ENCODE measurements at places on chromosomes 5 and 9.
A peak's percentile ranks its signal among the peaks of the same experiment; 100 is the strongest.

- DNase-seq, result no peak
Observed at GRCh38 chr5:112696786-112697185, 40.9 kb upstream of the APC start.

GRCh38 chr9:1683951-1684350, 331.2 kb upstream of the SMARCA2 start:
- DNase-seq, result no peak

DNA sequence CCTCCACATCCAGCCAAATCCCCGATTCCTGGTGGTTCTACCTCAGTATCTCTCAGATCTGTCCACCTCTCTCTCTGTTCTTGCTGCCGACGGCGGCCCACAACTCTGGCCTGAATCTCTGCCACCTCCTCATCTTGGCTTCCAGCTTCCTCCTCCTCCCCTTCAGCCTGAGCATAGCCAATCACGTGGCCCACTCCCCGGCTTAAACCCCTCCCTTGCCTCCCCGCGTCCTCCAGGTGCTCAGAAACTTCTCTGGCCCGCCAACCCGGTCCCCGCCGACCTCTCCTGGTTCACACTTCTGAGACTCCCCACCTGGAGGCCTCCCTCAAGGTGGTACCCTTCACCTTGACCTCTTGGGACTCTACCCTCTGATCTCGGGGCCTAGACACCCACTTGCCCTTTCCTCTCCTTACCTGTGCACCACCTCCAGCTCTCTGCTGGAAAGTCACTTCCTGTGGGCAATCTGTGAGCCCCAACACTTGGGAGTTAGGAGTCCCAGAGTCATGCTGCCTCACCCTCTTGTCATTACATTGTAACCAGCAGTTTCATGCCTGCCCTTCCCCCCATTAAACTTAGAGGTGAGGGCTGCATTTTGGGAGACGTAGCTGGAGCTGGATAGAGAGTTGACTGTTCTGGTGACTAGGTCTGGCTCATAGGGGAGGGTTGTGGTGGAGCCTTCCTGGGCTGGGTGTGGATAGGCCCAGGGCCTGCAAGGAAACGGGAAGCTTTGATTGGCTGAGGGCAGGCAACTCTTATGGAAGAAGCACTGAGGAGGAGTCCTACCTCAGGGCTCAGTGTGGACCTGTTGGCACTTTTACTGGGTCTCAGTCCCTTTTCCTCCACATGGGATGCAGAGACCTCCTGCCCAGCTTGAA, 4.5 kb upstream of the SET start:
- DNase-seq, result peak; percentile 87

DNA sequence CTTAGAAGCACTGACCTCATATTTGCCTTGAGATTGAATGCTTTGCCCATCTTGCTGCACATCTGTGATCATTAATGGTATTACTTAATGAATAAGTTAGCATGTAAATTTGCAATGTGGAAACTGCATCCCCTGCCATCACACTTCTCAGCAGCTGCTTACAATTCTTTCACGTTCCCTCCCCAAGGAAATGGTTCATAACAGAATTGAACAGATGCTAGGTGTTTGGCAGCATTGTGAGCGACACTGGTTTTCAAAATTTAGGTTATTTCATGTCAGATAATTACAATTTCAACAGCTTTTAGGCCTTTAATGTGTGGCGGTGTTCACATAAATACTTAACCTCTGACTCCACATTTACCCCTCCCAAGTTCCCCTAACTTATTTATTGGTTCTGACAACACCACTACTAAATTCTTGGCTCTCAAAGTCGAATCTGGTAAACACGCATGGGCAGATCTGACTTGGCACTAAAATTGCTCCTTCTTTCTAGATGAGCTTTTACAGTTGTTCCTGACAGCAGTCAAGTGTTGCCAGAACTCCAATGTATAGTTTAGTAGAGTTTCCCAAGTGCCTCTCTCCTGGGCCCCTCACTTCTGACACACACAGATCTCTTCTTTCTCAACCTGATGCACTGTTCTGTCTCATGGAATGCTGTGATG, 46.8 kb downstream of the SLC1A3 start:
- no peak for DNase-seq

- DNase-seq, result no peak
Observed at GRCh38 chr5:128154943-128155342, 71.4 kb downstream of the SLC12A2 start.

DNA sequence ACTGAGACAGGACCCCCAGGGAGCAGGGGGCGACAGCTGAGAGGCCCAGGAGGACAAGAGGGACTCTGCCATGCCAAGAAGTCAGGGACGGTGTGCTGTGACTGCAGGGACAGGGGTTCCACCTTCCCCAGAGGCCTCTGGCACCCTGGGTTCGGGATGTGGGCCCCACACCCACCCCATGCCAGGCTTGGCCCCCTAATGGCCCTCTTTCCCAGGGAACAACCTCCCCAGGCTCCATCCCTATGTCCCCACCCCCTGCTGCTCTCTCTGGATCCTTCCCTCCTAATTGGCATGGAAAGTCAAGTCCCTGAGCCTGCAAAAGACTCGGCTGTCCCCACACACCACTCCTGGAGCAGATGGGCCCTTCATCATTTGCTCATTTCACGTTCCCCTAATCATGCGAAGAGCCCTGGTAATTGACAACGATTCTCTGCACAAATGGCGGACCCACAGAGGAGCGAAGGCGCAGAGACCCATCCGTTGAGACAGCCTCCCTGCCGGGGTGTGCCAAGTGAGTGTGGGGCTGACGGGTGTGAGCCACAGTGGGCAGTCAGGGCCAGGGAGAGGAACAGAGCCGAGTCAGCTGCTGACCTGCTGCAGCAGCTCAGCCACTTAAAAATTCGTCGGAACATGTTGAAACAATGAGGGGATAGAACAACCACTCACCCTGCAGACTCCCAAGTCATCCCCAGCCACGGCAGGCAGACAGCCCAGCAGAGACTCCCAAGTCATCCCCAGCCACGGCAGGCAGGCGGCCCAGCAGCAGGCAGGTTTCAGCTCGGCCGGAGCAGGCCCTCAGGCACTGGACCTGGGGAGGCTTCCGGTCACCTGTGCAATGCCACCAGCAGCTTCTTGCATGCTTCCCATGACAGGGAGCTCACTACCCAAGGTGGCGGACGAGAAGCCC, 109.0 kb downstream of the VAV2 start:
- no peak for DNase-seq

DNA sequence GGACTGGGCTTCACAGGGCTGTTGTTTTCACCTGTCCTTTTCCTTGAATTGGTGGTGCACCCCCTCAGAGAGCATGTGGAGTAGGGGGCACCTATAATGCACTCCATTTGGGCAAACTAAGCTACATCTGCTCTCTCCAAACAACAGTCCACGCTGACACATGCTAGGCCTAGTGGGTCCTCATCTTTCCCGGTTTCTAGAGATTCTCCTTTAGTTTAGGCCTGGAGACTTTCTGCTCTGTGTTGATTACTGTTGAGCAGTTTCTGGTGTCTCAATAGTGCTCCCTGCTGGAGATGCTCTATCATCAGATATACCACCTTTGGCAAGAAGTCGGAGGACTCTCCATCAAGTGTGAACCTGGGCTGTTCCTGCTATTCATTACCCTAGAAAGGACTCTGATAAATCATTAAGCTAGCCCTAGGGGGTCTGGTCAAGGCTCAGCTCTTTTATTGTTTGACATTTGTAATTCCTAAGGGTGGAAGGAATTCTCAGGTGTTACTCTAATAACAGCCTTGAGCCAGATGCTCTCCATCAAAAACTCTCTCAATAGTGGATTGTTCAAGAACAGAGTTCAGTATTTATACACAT, 64.0 kb upstream of the FYB1 start:
- DNase-seq, result no peak

GRCh38 chr5:15676591-15676990, 176.6 kb downstream of the FBXL7 start:
- DNase-seq, result no peak

DNA sequence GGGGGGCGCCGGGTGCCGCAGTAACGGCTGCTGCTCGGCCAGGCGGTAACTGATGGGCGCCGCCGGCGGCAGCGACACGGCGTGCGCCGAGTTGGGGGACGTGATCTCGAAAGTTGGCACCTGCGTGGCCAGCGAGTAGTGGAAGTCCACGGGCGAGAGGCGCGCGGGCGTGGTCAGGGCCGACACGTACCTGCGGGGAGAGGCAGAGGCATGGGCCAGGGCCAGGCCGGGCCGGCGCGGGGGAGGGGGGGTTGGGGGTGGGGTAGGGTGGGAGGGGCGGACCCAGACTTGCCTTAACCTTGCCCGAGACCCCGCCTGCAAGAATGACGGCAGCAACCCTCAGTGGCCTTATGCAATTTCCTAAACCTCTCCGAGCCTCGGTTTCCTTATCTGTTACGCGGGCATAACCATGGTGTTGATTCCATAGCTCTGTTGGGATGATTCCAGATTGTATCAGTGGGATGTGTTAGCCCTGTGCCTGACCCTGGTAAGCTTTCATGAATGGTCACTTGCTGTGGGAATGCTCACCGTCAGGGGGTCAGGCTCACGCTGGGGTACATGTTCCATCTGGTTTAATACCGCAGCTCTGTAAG, 53.0 kb downstream of the PSD2 start:
- no peak for DNase-seq

DNA sequence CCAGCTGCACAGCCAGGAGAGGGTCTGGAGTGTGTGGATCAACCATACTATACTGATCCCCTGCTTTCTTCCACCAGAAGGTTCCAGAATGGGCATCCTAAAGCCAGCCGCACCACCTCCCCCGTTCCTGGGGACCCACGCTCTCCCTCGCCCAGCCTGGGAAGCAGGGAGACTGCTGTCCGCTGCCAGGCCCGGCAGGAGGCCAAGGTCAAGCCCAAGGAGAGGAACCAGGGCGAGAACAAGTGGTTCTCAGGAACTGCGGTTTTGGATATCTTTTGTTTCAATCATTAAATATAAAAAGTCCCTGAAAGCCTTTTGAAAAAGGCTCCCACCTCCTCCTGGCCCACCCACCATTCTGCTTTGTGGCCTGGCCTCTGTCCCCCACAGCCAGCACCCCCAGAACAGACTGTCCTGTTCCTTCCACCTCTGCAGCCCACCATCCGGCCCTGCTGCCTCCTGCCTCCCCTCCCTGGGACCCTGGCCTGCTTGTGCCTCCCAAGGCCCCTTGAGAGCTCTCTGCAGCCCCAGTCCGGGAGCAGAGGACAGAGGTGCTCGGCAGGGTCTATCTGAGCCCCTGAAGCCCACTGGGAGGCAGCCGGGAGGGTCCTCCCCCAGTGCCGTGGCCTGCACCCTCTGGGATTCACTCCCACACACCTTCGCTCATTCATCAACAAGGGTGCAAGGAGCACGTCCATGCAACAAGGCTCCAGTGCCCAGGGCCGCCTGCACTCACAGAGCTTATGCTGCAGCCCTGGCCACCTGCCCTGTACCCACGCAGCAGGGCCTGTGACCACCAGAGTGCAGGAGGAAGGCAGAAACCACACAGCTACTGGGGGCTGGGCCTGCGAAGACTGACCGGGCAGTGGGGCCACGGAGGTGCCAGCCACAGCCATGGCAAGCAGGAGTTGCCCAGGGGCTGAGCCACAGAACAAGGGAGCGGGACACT, 614 bp upstream of the LCN6 start:
- peak; percentile 38 for DNase-seq

- no peak for DNase-seq
Observed at GRCh38 chr5:108003178-108003577, 332.4 kb upstream of the EFNA5 start.

DNA sequence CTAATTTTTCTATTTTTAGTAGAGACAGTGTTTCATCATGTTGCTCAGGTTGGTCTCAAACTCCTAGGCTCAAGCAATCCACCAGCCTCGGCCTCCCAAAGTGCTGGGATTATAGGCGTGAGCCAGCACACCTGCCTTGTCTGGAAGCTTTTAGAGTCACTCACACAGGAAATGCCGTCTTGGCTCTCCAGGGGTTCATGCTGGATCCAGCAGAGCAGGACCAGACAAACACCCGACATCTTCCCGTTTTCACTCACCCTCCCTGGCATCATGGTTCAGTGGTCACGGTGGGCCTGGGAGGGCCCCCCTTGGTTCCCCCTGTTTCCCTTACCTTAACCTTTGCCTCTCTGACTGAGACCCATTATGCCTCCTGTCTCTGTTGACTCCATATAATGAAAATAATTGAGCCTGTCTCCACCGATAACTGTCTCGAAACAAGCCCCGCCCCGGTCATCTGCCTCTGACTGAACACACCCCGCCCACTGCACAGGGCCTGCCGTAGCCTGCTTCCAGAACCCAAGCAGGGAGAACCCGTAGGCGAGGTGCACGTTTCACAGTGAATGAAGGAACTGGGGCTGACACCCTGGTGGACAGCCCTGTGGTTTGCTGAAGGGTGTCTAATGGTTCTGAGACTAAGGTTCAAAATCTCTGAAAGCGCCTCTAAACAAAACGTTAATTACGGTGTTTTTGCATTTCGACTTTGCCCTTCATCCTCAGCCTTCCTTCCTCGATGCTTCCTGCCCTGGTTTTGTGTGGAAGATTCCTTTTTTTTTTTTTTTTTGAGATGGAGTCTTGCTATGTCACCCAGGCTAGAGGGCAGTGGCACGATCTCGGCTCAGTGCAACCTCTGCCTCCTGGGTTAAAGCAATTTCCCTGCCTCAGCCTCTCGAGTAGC, 39.7 kb upstream of the SPRY4 start:
- DNase-seq, result no peak

GRCh38 chr5:126801992-126802294, 25.0 kb downstream of the LMNB1 start:
- no peak for DNase-seq

DNA sequence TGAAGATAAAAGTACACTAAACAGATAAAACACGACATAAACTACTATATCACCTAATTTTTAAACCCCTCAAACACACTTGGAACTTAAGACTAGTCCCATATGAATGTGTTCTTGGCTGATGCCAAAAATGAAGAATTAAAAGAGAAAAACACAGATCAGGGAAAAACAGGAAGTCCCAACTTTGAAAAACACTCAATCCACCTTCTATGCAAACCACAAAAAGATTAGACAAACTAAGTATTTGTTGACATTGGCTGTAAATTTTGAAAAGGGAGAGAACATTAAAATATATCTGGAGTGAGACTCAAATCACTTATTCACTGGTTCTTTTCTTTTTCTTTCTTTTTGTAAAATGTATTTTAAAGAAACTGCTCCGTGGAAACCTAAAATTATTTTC, 81.4 kb downstream of the ANKH start:
- no peak for DNase-seq

DNA sequence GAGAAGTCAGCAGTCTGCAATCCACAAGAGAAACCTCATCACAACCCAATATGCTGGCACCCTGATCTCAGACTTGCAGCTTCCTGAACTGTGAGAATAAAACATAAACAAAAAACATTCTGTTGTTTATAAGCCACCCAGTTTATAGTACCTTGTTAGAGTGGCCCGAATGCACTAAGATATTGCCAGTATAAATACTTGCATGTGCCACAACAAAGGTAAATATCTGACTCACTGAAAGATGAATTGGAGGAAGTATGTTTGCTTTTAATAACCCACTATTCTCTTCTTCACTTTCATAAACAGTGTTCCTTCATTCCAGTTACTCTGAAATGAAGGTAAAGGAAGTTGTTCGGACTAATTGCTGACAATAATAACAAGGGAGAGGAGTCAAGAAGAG, 1163.4 kb upstream of the CDH6 start:
- no peak for DNase-seq

GRCh38 chr5:64742411-64742810, 26.1 kb downstream of the SREK1IP1 start:
- DNase-seq, result no peak

Data from HL-60 (cell line).